ENCODE measurements at places on chromosomes 5 and 9.

GRCh38 chr5:118646917-118647316 is 341.4 kb downstream of the DTWD2 start:
- DNase-seq = no peak

- DNase-seq = no peak
These were observed 38.0 kb downstream of the IQGAP2 start for GRCh38 chr5:76441101-76441500.

DNA sequence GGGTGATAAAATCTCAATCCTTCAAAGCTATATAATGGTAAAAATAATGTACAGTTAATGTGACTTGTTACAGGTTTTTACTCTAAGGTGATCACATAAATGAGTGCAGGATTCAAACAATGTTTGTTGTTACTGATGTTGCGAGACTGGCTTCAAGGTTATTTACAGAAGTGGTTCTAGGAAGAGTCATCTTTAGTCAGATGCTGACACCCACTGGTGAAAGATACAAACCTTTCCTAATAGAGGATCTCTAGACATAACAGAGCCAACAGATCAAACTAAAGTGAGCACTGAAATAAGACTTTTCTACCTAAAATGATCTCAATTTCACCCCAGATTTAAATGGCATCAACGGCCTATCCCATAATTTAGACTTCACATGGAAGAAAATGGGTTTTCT is 20.2 kb downstream of the ARSB start:
- no peak for DNase-seq

DNA sequence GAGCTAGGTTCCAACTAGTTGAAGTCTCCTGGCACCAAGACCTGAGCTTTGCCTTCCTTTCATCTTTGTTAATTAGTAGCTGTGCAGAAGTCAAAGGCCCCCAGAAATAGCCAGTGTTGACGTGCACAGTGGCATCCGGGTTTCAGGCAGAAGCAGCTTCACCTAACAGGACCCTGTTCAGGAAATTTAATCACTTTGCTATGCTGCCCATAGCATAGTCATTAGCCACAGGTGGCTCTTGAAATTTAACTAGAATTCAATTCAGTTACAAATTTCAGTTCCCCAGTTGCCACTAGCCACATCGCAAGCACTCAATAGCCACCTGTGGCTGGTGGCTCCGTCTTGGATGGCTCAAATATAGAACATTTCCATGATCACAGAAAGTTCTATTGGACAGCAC is 179.1 kb downstream of the GOLPH3 start:
- DNase-seq = no peak

GRCh38 chr9:88920645-88921044 is 70.6 kb upstream of the S1PR3 start:
- no peak for DNase-seq

DNA sequence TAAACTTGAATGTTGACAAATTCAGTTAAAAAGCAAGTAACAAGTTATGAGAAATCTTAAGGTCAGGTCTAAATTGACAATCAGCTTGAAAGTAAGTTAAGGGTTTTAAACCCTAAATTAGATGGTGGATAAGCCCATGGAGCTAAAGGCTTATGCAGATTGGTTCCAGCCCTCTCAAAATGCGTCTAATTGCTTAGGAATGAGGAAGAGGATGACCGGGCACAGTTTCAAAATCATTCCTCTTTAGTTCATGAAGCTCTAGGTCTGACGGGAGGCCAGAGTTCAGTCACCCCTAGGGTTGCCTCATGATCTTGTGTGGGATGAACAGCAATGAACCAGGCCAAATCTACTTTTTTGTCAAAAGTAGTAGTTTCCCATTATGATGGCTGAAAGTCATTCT is 75.4 kb downstream of the SLC38A9 start:
- no peak for DNase-seq

DNA sequence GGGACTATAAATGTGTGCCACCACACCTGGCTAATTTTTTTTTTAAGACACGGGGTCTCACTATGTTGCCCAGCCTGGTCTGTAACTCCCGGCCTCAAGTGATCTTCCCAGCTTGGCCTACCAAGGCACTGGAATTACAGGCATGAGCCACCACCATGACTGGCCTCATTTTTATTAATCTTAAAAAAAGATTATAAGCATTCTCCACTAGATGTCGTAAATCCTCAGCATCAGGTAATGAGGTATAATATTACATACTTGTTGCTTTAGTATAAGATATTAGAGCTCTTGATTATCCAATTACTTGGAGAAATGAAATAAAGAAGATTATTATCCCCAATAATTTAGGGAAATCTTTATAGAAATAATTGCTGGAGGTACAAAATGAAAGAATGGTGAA is 78.2 kb upstream of the HTR1A start:
- DNase-seq = no peak

DNA sequence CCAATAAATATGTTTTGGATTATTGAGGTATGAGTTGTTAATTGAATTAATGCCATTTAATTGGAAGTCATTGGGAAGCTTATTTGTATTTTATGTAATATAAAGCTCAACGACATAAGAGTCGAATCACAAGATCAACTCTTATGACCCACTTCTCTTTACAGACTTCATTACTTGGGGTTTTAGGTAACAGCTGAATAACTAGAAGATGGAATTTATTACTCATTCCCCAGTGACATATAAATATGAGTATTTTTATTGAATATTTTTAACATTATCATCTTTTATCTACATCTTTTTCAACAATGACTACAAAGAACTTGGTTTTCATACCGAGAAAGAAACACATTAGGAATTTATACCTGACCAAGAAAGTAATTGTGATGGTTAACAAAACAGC is 21.1 kb downstream of the HMGCR start:
- DNase-seq = no peak

DNA sequence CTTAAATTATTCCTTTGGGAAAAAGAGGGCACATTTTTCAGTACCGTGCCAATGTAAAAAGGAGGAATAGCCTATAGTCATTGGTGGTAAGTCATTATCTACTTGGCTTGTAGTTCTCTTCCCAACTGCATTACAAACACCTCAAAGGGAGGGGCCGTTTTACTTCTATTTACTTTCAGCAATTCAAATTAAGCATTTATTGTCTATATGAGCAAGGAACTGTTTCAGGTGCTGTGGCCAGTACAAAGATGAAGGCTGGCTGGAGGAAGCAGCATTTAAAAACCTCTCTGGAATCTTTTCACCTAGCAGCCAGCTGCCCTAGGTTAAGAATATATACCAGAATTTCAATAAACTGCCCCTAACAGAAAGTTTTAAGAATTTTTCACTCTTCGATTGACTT is 48.9 kb downstream of the SEMA6A start:
- no peak for DNase-seq

DNA sequence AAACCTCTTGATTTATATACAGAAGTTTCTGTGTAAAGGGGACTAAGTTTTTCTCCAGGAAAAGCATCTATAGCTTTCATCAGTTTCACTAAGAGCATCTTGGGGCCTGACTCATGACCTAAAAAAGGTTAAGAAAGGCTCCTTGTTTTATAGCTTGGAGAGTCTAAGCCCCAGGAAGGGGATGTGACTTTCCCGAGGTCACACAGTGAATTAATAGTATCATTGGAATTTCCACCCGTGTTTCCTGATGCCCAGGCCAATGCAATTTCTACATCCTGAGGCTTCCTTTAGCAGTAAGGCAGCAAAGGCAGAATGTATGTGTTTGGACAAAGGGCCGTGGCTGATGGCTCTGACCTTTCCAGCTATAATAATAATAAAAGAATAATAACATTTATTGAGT is 8.6 kb downstream of the MORN5 start:
- DNase-seq = no peak

GRCh38 chr5:93887678-93888077 is 146.3 kb upstream of the POU5F2 start:
- DNase-seq = no peak

DNA sequence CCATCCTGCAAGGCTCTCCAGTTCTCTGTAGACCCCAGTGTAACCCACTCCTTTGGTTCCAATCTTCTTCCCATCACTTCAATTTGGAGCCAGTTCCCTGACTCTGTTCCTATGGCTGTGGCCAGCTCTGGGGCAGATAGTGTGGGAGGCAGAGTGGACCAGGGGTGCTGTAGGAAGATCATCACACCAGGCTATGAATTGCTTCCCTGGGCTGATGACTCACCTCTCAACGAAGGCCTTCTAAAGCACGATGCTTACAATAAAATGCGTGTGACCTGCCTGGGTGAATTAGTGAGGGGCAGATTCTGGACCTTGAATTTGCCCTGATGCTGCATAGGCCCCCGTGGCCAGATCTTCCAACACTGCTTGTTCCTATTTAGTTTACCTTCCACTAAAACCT is 289.7 kb downstream of the FBXL7 start:
- no peak for DNase-seq

GRCh38 chr5:156121234-156121633 is 205.7 kb upstream of the SGCD start:
- no peak for DNase-seq

GRCh38 chr5:98031926-98032325 is 741.5 kb upstream of the RGMB start:
- DNase-seq = no peak

DNA sequence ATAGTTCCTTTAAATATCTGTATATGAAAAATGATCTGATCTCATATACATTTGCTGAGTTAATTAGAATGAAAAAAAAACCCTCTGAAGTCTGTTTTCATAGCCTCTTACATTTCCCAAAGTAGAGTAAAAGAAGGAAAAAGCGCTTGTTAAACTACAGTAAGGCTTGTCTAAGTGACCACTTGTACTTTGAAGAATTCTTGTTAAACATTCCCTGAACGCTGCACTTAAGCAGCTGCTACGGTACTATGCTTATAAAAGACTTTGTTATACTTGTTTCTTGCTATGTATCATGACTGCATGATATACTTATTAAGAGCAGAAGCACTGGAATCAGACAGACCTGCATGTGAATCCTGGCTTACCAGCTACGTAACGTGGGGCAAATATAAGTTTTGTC is 81.7 kb upstream of the MTAP start:
- no peak for DNase-seq

- no peak for DNase-seq
These were observed 502.8 kb upstream of the PAPPA start for GRCh38 chr9:115650768-115651167.

DNA sequence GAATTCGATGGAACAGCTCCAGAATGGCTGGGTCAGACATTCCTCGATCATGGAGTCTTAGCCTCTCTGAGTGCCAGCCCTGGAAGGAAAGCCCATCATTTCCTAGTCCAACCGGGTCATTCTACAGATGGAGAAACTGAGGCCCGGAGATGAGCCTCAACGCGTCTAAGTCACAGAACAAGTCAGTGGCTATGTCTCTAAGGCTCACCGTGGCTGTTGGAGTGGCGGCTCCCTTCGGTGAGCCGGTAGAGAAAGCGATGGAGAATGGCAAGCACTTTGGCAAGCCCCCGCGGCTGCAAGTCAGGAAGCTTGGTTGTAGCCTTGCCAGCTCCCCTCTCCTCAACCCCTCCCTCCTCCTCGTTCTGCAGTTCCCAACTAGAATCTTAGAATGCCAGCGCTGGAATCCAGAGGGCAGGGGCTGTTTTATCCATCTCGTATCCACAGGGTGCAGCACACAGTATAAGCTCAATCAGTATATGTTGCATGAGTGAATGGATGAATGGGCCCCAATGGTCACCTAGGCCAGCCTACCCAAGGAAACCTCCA is 438 bp upstream of the ARSI start:
- DNase-seq = no peak

DNA sequence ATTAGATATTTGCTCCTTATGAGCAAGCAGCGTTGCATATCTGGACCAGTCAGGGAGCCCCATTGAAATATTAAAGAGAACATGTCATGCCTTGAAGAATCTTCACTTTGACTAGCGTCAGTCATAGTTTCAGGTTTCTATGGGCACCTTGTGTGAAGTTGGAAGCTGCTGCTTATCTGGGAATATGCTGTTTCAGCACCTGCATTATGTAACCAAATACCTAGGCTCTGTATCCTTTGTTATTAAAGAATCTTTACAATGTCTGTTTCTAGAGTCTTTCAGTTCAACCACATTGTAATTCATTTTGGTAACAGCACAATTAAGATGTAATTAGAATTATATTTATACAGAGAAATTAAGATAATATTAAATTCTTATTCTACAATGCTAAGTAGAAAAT is 818.8 kb upstream of the TYRP1 start:
- no peak for DNase-seq

GRCh38 chr5:56207537-56207936 is 25.6 kb downstream of the ANKRD55 start:
- no peak for DNase-seq

- no peak for DNase-seq
These were observed 142.1 kb upstream of the POU5F2 start for GRCh38 chr5:93883459-93883858.

DNA sequence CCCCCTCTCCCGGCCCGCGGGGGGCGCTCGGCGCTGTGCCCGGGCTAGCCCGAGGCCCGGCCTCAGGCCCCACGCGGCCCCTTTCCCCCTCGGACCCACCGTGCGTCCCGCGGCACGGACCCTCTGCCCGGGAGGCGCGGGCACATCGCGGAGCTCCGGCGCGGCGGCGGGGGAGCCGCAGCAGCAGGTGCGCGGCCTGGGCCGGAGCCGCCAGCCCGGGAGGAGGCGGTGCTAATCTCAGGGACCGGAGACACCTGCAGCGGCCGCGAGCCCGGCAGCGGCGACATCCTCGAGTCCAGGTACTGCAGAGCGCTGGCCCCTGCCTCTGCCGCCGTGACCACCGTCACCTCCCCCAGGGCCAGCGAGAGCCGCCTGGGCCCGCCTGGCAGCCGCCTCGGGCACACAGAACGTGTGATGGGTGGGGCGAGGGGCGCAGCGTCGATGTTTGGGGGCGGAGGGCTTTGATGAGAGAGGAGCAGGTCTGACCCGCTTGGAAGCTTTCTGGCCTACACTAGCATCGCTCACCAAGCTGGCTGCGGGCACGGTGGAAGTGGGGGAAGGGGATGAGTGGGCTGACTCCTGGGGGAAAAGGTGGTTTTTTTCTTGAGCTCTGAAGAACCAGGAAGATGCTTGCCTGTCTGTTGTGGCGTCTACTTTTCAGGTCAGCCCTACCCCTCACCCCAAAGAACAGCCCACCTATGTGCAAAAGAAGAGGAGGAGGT is 524 bp downstream of the CYFIP2 start:
- no peak for DNase-seq

DNA sequence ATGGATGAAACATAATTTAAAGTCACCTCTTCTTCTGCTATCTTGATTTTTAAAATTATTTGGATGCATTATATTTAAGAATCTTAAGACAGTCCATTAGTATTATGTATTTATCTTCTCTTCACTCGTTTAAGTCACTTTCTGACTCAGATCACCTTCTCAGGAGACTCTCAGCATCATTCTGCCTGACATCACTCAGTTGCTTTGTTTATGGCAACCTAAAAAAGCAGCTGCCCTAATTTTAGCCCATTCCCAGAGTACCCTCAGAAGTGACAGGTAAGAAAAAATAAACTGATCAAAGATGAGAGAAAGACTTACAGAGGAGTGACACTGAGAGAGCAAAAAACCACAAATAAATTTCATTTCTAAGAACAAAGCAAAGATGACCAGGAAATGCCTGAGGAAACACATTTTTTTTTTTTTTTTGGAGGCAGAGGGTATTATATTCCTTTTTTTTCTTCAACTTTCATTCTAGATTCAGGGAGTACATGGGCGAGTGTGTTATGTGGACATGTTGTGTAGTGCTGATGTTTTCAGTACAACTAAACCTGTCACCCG is 140.5 kb downstream of the MUSK start:
- DNase-seq = no peak

GRCh38 chr9:122039234-122039633 is 53.9 kb downstream of the TTLL11 start:
- DNase-seq = no peak

Measured in stimulated activated CD8-positive, alpha-beta memory T cell treated with anti-CD3 and anti-CD28 coated beads, Interleukin-4, amount 100 ng/mL, for 1 hour (primary cell).